ENCODE measurements at places on chromosomes 2 and 18. TPM values are rescaled to one million over a fixed set of nuclear protein-coding genes. Genes with fewer than 3 reads are reported as not detected.

UNC80 gene
- total RNA-seq = 14.5 TPM

OBSL1 gene
- total RNA-seq = 57.8 TPM

- no peak for DNase-seq
Observed at GRCh38 chr18:68660354-68661183, 54.3 kb downstream of the TMX3 start.

DSC1 gene
- total RNA-seq = not detected

DNA sequence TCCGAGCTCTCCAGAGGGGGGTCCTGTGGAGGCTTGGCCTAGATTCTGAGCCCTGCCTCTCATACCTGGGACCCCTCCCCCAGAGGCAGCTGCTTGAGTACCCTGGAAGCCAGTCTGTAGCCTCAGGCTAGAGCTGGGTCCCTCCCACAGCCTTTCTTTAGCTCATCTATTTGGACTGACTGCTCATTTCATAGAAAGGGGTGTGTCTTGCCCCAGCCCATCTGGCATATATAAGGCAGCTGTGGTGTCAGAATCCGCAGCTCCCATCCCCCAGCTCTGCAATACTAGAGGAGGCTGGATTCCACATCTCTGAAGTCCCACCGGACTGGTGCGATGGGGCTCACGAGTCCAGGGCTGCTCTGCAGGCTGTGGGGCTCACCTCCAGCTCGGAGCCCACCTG is 26.1 kb downstream of the MPHOSPH10 start:
- no peak for DNase-seq

PPM1B gene
- total RNA-seq = 47.2 TPM

- DNase-seq = no peak
Observed at GRCh38 chr18:10559553-10560451, 34.0 kb downstream of the NAPG start.

DNA sequence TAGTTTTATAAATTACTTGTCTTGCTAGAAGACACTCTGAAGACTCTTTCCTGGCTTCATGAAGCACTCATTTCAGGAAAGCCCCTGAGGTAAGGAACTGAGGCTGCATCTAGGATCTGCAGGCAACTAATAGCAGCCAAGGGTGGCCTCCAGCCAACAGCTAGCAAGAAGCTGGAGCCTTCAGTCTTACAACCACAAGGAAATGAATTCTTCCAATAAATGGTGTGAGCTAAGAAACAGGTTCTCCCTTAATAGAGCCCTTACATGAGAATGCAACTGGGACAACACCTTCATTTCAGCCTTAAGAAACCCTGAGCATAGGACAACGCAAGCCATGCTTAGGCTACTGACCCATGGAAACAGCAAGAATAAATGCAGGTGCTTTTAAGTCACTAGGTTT is 254.6 kb upstream of the RBBP8 start:
- DNase-seq = no peak

DNA sequence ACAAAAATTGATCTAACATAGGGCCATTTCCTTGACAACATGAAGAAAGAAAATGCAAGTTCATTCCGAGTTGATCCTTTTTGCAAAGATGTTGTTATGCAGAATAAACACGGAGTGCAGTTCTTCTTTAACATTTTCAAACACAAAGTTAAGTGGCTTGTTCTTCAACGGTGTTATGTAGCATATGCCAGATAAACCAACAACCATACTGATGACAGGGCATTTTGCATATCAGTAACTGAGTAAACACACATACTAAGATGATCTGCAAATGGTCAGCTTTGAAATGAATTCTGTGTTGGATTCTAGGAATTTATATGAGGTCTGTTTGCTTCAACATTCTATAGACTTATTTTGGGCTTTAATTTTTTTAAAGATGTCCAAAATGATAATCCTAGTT is 266.4 kb downstream of the GPD2 start:
- DNase-seq = no peak

GRCh38 chr2:28287256-28287915 is 105.3 kb upstream of the FOSL2 start:
- no peak for DNase-seq

EPC2 gene
- total RNA-seq = 30.8 TPM

GRCh38 chr2:157540102-157540501 is 88.6 kb downstream of the ACVR1C start:
- DNase-seq = no peak

DNA sequence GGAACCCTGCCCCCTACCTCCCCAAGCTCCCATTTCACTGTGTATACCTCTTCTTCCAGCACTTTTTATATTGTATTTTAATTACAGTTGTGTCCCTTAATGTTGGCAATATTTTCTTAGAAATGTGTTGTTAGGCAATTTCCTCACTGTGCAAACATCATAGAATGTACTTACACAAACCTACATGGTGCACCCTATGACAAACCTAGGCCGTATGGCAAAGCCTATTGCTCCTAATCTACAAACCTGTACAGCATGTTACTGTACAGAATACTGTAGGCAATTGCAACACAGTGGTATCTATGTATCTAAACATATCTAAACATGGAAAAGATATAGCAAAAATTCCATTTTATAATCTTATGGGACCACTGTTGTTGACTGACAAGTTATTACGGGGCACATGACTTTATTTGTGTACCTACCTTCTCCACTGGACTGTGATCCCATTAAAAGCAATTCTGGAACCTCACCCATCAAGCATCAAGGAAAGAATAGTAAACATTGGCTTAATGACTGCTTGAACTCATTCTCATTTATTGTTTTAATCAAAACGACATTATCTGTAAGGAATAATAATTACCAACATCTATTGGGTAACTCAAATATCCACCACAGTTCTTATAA is 1641.5 kb upstream of the ZEB2 start:
- no peak for DNase-seq

DNA sequence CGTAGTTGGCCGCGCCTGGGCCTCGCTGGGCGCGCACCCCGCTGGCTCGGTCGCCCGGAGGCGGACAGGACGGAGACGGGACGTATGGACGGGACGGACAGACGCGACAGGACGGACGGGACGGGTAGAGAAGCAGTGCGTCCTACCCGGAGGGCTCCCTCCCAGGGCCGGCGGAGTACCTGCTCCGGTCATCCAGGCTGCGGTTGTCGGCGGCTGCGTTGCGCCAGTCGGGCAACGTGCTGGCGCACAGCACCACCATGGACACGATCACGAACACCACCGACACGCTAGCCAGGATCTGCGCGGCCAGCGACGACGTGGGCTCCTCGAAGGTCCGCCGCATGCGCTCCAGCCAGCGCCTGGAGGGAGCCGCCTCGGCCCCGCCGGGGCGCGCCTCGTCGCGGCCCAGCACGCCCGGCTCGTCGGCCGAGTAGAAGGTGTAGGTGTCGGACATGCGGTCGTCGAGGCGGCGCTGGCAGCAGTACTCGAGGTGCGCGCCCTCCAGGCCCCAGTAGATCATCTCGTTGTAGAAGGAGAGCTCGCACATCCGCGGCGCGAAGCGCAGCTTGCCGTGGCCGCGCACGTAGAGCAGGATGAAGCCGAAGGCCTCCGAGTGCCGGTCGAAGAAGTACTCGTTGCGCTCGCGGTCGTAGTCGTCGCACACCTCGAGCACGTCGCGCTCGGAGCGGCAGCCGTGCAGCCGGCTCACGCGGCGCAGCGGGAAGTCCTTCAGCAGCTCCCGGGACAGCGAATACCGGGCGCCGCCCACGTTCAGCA is 903 bp downstream of the KCNG3 start:
- DNase-seq = no peak

HOXD11 gene
- total RNA-seq = not detected

Data from mucosa of gallbladder (tissue), 1 donor.